ENCODE measurements at places on chromosomes 3 and 15. TPM values are rescaled to one million over a fixed set of nuclear protein-coding genes. Genes with fewer than 3 reads are reported as not detected.

TP63 gene
- total RNA-seq: not detected

PLA2G4F gene
- total RNA-seq: not detected

MCF2L2 gene
- 0.29 TPM for total RNA-seq

FSIP1 gene
- total RNA-seq: 1.6 TPM

PAK6 gene
- total RNA-seq: not detected

Measured in myometrial cell (primary cell).